HuH-7.5 (cell line): ENCODE measurements at places on chromosomes 1 and 21.

DNA sequence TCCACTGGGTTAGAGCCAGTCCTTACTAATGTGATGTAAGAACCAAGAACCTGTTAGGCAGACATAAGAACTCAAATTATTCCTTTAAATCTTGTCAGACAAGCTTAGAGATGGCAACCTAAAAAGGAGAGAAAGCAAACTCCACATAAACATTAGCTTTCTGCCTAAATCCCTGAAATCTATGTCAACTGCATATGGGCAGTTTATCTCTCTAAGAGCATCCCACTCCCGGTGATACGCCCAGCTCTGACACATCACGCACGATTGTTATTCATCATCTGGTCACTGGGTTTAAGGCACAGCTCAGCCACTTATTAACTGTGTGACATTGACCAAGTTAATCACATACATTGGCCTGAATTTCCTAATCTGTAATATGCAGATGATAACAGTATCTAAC, 323.7 kb downstream of the HHIPL2 start:
- no peak for DNase-seq

GRCh38 chr1:196372896-196373536, 235.2 kb downstream of the KCNT2 start:
- DNase-seq = no peak

GRCh38 chr1:28437924-28438699, 67.7 kb upstream of the RCC1 start:
- peak; percentile 20 for DNase-seq

GRCh38 chr1:194225821-194226220, 1039.4 kb upstream of the B3GALT2 start:
- DNase-seq = no peak

DNA sequence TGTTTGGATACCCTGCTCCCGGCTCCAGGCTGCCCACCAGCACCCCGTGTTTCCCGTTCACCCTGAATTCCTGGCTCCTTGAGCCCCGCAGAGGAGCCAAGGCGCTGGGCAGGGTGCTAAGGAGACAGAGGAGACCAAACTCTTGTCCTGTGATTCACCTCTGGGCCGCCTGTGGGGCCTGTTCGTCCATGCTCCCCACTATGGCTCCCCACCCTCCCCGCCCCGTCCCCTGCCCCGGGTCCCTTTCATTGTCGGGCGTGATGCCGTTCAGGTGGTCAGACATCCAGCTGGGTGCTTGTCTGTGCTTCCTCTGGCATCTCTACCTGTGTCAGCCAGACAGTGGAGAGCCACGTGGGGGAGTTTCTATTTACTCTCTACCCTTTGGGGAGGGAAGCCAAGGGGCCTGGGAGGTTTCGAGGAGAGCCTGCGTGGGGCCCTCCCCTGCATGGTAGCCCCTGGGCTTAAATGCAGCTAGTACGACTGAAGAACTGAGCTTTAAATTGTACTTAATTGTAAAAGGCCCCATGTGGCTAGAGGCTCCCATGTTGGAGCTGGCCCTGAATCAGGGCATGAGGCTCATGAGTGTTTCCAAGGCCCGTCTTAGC, 221.4 kb upstream of the TMEM51 start:
- DNase-seq = no peak

DNA sequence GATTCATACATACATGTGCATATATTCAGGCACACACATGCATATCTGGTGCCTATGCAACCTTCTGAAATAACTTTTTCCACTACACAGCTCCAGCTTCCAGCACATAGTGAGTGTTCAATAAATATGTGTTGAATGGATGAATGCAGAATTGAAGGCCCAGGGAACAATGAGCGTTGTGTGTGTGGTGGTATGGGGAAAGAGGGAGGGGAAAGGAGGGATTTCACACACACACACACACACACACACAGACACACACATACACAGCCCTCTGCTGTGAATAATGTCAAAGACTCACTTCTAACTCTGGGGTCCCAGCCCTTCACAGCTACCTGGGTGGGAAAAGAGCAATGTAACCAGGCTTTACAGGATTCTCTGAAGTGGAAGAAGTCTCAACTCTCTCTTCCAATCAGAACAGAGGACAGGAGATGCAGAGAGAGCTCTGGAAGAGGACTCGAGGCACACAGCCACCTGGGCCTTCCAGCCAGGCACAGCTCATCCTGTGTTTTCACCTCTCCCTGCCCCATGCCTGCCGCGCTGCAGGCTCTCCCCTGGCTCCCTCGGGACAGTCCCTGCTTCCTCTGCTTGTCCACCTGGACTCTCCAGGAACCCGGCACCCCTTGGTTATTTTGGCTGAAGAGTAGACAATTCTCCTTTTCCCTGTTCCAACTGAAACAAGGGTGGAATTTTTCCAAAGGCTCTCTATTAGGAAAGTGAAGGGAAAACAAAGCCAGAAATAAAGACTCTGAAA, 5.4 kb upstream of the IGSF8 start:
- no peak for DNase-seq

DNA sequence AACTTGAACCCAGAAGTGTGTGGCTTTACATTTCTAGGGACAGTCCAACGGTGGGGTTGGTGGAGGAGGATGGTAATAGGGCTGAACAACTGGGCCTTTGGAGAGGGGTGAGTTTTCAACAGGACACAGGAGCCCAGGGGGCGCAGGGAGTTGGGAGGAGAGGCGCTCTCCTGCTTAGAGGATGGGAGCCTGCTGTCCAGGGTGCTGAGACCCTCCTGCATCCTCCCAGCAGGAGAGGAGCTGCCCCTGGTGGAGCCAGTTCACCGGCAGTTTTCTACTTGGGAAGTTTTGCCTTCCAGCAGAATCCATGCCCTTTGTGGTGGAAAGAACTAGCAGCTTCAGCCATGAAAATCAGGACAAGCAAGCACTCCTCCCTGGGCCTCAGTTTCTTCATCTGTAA, 8.6 kb downstream of the KCNC4 start:
- DNase-seq = no peak

- no peak for DNase-seq
Observed at GRCh38 chr1:240178366-240178765, 86.7 kb downstream of the FMN2 start.

GRCh38 chr1:69648486-69648885, 80.8 kb downstream of the LRRC7 start:
- no peak for DNase-seq

DNA sequence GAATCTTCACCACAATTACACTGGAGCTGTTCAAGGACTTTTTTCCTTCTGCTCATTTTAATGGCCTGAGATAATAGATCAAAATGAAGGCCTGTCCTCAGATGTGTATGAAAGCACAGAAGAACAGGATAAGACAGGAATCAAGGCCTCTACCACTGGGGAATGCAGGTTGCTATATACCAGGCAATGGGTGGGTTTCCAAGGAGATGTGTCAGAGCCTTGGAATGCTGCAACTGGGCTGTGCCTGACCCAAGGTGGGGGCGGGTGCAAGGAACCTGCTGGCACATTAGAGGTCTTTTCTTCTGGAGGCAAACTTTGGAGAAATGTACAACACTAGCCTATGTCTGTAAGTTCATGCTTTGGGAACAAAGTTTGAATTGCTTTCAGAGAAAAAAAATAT, 21.7 kb upstream of the LAMC2 start:
- DNase-seq = no peak

DNA sequence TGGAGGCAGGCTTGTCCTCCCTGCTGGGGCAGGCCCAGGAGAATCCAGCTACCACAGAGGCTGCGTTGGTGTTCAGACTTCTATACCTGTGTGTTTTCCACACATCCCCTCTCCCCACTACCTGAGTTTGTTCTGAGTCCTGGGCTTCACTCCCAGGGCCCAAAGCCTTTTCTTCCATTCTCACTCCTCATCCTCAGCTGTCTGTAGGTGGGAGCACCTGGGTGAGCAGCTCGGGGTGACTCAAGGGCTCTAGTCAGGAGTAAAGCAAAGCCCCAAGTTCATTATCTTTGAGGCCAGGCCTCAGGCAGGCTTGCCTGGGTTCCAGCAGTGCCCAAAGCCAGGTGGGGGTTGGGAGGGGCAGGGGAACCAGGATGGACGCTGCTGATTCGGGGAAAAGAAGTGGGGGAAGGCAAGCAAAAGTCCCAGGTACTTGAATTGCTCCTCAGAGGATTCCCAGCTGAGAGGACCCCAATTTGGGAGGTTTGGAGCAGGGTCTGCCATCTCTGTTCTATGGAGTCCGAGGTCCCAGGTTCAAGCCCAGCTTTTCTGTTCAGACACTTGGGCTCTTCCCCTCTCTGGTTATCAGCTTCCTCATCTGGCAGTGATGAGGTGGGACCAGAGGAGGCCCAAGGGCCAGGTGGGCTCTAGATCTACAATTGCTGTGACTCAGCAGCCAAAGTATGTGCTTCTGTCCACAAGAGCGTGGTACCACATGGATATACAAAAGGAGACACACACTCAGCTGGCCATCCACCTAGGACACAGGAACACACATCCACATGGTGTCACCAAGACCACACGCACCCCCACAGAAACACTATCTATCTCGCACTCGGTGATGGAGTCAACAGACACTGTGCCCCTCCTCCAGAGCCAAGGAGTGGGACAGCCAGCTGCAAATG, 5.8 kb upstream of the PTPN7 start:
- DNase-seq = no peak

DNA sequence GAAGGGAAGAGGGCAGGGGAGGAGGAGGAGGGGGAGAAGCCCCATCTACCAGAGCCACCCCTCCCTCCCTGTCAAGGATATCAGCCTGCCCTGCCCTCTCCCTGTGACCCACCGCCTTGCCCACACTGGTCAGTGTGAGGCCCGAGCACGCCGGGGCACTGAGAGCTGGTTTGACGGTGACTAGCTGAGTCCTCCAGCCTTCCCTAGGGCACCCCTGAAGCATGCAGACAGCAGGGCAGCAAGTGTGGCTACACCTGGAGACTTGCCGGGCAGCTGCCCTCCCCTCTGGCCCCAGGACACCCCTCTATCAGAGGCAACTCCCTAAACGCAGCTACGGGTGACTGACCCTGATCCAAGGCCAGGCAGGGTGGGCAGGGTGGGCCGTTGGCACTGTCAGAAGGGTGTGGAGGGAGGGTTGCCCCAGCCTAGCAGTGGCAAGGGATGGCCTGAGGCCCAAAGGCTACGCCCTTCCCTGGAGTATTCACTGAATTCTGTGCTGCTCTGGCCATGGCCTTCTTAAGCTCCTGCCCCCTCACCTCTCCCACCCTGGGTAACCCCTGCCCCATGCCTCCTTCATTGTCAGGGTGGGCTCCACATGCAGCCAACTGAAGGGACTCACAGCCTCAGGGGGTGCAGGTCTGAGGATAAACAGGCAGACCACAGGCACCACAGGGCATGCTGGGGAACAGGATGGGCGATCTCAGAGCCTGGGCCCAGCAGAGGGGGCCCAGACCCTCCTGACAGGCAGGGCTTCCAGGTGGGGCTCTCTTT, 19.6 kb downstream of the WNT9A start:
- DNase-seq = no peak

DNA sequence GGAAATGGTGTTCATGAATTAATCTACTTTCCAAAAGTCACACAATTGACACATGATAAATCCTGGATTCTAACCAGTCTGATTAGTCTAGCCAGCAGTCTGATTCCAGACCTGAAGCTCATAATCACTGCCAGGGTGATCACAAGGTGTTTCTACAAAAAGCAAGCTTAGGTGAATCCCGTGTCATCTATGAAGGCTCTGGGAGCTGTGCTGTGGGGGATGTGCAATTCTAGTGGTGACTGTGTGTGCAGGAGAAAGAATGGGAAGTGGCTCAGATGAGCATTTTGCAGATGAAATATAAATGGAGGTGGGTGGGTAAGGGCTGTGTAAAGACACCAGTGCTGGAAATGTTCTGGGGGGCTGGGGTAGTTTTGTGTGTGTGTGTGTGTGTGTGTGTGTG, 1.8 kb upstream of the NPPB start:
- no peak for DNase-seq

GRCh38 chr1:74650561-74650960, 23.0 kb downstream of the ERICH3 start:
- no peak for DNase-seq

DNA sequence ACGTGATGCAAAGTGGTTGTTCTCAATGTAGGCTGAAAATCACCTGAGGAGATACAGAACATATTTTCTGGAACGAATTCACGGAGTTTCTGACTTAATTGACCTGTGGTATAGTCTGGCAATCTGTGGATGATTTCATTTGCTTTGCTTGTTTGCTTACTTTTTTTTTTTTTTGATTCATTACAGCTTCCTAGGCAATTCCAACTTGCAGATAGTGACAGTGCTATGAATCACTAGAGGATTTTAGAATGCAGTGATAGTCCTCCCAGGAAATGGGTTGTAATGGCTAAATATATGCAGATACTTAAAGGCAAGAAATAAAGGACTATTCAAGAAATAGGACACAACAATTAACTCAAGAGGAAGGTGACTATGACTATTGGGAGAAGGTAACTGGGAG, 1378.1 kb upstream of the PRMT6 start:
- no peak for DNase-seq

DNA sequence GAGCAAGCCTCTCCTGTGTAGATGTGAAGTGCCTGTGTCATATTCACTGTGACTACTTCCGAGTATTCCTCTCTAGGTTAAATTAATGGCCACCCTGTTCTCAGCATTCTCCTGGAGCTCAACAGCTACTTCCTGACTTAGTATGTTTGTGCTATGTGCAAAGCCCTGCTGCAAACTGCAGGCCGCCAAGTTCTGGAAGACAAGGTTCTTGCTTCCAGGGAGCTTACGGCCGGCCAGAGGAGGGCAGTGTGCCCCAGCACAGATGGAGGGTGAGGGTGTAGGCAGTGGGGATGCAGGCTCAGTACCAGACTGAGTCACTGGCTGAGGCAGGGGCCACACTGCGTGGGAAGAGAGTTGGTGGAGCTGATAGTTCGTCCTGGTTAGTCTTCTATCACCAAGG, 43.2 kb downstream of the ELK4 start:
- DNase-seq = no peak

DNA sequence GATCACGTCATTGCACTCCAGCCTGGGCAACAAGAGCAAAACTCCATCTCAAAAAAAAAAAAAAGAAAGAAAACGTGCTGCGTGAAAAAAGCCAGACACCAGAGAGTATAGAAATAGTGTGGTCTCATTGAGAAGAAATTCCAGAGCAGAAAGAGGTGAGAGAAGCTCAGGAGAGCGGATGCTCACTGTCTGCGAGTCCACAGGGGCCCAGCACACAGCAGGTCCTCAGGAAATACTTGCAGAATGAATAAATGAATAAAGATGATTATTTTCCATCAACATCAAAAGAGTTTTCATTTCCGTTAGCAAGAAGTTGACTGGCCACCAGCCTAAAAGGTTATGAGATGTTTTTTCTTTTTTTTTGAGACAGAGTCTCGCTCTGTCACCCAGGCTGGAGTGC, 14.4 kb downstream of the CASP9 start:
- no peak for DNase-seq

DNA sequence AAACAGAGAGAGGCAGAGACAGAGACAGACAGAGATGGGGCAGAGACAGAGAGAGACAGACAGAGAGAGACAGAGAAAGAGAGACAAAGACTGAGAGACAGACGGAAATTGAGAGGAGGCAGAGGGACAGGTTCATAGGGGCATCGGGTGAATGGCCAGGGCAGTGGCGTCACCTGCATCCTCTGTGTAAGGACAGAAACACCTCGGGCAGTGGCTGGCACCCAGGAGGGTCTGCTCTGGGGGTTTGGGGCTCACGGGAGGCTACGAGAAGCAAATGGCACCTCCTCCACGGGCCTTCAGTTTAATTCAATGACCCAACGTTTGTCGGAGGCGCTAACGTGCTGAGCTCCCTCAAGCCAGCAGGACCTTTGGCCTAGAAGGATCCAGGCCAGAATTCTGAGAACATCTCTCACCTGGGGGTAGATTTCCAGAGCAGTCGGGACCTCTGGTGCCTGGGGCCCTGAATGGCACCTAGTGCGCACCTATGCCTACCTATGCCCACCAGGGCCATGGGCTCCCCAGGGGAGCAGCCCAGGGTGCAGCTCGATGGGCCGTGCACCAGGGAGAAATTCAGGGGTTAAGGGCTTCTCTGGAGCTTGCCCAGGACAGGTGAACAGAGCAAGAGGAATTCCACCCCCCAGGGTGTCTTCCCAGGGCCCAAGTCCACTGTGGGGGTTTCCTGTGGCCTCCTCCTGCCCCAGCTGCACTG, 20.6 kb upstream of the PTTG1IP start:
- DNase-seq = no peak
